NCI-H1092 treated with DMSO at 0.1 percent for 48 hours (cell line): ENCODE measurements at places on chromosomes 6 and 20.

DNA sequence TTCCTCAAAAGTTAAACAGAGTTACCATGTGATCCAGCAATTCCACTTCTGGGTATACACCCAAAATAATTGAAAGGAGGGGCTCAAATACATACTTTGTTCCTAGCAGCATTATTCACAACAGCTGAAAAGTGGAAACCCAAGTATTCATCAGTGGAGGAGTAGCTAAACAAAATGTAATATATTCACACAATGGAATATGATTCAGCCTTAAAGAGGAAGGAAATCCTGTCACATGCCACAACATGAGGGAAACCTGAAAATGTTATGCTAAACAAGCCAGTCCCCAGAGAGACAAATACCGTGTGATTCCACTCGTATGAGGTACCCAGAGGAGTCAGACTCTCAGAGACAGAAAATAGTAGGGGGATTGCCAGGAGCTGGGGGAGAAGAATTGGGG, 44.5 kb downstream of the PXDC1 start:
- no peak for DNase-seq

GRCh38 chr6:24186349-24186748, 60.3 kb downstream of the NRSN1 start:
- DNase-seq = no peak

- DNase-seq = no peak
These were observed 127.9 kb downstream of the SLC23A2 start for GRCh38 chr20:4873396-4873795.

GRCh38 chr20:57660922-57661745, 40.9 kb upstream of the ZBP1 start:
- DNase-seq = no peak
